ENCODE measurements at places on chromosomes 1 and 21.
A peak's percentile ranks its signal among the peaks of the same experiment; 100 is the strongest.

DNA sequence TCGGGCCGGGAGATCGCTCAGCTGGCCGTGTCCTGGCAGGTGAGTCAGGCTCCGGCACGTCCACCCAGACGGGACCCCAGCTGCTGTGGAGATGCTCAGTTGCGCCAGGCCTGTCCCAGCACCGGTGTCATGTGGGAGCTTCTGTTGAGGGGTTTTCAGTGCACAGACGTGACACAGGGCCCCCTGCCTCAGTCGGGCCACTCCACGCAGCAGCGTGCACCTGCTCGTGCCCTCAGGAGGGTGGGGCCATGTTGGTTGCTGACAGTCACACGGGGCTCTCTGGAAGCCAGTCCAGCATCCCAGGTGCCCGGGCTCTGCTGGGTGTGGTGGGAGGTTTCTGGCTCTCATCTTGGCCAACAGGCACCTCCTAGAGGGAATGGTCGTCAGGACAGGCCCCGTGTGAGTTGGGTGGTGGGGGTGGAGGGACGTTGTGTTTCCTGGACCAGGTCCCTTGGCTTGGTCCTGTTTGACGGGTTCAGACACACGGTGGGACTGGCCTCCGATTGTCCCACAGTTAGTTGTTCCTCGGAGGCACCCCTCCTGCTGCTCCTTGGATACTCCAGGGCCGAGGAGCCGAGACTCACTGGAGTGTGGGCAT, 19.2 kb downstream of the ATAD3B start:
- no peak for DNase-seq

- no peak for DNase-seq
Measured at GRCh38 chr1:37925316-37925715, 21.5 kb downstream of the INPP5B start.

DNA sequence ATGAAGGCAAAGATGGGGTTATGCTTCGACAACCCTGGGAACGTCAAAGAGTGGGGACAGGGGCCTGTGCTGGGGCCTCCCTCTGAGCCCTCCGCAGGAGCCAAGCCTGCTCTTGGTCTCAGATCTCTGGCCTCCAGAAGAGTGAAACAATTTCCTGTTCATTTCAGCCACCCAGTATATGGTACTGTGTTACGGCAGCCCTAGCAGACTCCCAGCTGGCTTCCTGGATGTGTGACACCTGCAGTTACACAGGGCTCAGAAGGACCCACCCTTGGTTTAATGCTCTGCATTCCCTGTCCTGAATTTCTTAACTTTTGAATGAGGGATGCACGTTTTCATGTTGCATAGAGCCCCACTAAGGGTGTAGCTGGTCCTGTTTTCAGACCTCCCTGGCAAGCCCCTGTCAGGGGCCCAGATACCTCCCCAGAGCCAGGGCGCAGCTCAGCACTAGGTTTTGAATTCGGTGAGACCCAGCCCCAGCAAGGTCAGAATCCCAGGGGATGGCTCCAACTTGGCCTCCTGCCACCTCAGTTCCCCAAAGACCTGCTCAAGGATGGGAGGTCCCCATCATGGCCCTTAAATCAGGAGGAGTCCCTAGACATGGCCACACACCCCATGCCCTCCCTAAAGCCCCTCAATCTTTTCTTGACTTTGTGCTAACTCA, 79.0 kb upstream of the IFFO2 start:
- no peak for DNase-seq

- DNase-seq: no peak
Measured at GRCh38 chr1:204885288-204885711, 14.6 kb downstream of the NFASC start.

GRCh38 chr1:237877631-237878030, 13.1 kb downstream of the ZP4 start:
- DNase-seq: peak; percentile 72

DNA sequence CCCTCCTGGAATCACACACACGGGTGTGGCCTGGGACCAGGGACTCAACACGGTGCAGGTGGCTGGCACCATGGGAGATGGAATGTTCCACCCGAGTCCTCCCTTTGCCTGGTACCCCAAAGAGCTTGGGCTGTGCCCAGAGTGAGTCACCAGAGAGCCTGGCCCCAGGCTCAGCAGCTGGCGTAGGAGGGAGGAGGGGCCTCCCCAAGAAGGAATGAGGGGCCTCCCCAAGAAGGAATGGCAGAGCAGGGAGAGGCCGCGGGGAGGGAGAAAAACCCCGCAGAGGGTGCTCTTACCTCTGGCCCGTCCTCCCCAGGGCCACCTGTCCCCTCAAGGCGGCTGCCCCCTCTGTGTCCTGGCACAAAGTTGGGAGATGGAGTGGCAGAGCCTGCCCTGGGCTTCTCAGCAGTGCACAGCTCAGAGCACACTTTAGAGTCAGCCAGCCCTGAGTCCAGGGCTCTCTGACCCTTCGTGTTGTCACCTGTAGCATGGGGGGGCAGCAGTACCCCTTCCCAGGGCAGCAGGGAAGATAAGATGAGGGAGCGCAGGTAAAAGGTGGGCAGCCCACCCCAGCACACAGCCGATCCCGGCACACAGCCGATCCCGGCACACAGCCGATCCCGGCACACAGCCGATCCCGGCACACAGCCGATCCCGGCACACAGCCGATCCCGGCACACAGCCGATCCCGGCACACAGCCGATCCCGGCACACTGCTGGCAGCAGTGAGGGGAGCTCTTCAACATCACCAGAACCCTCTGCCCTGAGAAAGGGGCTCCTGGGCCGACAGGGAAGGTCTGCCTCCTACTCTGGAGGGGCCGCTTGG, 20.2 kb upstream of the KCNAB2 start:
- no peak for DNase-seq
